ENCODE measurements at places on chromosomes 4 and X.

GRCh38 chr4:38983291-38983690 is 48.9 kb downstream of the TMEM156 start:
- no peak for DNase-seq

DNA sequence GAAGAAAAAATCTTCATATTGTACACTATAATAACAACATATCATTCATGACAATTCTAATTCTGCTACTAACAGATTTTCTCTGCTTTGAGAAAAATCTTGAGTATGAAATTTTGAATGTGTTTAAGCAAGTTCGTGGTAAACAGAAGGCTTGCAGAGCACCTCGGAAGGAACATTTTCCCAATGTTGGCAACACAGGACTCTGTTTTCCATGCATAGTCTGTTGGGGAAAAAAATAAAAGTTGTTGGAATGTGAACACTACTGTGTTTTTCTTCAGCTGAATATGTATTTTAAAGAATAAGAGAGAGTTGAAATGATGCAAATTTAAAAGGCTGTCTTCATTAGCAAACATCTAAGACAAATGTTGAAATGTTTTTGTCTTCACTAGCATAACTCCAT is 54.7 kb upstream of the ANXA10 start:
- no peak for DNase-seq

- DNase-seq = no peak
These were observed 13.2 kb downstream of the CLNK start for GRCh38 chr4:10671366-10671765.

DNA sequence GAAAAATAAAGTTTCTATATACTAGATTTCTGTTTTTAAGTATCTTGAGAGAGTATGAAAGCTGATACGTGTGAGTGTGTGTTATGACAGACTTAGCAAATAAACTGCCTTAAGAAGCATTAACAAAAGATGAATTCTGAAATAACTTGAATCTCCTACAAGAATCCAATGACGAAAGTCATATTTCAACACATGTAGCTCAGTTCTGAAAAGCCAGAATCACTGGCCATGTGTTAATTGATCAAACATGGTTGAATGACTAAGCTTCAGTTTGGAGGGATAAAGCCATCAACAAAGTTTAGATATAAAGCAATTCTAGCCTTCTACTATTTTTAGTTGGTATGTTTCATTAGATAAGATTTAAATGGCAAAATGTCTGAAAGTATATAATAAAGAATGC is 88.5 kb upstream of the ETNPPL start:
- no peak for DNase-seq

DNA sequence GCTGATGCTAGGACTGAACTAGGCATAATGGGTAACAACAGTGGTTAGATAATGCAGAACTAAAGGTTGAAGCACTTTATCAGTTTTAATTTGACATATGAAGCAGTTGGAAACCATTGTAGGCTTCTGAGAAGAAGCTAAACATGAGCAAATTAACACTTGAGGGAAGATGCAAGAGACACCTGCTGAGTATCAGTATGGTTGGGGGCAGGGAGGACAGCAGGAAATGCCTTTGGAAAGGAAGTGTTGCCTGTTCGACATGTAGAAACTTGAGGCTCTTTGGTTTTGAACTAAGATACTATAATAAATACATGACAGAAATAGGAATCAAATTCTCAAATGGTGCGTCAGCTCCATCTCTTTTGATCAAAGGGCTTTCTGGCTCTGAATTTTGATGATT is 115.6 kb downstream of the FHIP1A start:
- DNase-seq = no peak

GRCh38 chrX:109760209-109760921 is 27.3 kb upstream of the ACSL4 start:
- no peak for DNase-seq

DNA sequence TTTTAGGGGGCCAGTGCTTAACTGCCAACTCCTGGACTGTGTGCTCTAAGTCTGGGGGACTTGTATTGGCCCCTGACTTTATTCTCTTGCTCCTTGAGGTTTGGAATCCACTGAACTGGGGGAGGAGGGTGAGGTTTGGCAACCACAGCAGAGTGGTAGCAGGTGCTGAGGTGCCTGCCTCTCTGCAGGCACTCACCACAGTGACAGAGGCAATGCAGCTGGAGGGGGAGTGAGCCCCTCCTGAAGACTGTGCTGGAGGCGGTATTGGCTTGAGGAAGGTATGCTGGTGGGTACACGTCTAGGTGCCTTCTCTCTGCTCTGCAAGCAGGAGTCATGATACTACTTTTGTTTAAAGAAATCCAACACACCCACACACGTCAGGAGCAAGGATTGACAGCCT is 24.6 kb downstream of the CFAP299 start:
- no peak for DNase-seq

DNA sequence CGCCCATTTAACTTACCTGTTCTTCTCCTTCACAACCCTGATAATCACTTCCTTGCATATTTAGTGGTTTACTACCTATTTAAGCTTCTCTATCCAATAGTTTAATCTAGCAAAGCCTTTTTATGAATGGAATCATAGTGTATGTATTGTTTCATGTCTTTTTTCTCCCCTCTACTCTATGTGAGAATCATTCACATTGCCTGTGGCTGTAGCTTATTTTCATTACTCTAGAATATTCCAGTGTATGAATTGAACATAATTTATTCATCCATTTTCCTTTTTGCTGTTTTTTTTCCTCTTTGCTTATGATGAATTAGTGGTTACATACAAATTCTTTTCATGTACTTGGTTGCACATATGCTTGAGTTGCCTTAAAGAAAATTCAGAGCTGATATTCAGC is 490 bp upstream of the ADH4 start:
- DNase-seq = no peak

DNA sequence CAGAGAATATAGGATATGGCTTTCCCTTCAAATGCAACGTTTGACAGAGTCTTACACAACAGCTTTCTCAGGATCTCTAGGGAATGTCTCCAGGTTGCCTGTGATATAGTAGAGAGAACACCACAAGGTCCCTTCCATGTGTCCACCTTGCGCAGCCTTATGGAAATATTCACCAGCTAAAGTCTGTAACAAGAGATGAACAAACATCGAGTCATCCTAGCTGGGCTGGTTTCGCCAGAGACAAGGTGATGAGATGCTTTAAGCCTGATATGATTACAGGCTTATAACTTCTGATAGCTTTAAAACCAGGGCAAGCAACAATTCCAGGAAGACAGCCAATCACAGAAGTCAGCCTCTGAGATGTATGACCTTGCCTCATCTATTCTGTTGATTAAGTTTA is 83.8 kb downstream of the SEL1L3 start:
- DNase-seq = no peak

GRCh38 chr4:88693792-88694191 is 3.8 kb downstream of the NAP1L5 start:
- DNase-seq = no peak

- no peak for DNase-seq
These were observed 387.0 kb upstream of the ACTRT1 start for GRCh38 chrX:128439159-128439558.

- no peak for DNase-seq
These were observed 261.9 kb downstream of the CBLL2 start for GRCh38 chrX:22534643-22535042.

GRCh38 chrX:150199803-150200202 is 163.3 kb upstream of the MAMLD1 start:
- no peak for DNase-seq

- no peak for DNase-seq
These were observed 258.7 kb upstream of the ACTRT1 start for GRCh38 chrX:128310912-128311311.

- DNase-seq = no peak
These were observed 30.6 kb downstream of the ABHD18 start for GRCh38 chr4:127995776-127996175.

DNA sequence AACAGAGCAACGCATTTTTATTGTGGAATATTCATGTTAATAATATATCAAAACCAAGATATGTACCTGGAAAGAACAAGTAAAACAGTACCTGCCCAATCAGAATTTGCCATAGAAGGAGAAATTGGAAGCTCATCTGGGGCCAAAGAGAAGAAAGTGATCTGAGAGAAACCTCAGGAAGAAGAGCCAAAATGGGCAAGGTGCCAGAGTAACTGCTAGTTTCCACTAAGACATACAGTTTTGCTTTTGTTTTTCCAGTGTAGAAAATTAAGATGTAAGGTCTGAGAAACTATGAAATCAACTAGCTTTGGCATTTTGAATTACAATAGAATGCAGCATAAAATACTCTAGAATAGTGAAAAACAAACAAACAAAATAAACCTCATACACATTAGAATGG is 2201.2 kb downstream of the ARAP2 start:
- no peak for DNase-seq

DNA sequence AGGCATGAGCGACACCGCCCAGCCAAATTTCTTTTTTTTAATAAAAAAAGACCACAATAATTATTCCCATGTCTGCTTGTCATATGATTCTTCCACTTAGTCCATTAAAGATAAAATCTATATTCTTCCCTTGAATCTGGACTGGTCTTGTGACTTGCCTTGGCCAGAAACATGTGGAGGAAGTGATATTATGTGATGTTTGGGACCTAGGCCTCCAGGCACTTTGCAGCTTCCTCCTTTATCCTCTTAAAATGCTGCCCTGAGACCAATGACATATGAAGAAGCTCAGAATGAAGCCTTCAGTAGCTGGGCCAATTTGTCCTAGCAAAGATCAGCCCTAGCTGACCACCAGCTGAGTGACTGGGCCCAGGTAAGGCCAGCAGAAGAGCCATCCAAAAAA is 250.0 kb downstream of the INPP4B start:
- DNase-seq = no peak

- no peak for DNase-seq
These were observed 94.3 kb upstream of the LDB2 start for GRCh38 chr4:16992566-16993225.

GRCh38 chrX:109889289-109890006 is 113.5 kb upstream of the TMEM164 start:
- no peak for DNase-seq

DNA sequence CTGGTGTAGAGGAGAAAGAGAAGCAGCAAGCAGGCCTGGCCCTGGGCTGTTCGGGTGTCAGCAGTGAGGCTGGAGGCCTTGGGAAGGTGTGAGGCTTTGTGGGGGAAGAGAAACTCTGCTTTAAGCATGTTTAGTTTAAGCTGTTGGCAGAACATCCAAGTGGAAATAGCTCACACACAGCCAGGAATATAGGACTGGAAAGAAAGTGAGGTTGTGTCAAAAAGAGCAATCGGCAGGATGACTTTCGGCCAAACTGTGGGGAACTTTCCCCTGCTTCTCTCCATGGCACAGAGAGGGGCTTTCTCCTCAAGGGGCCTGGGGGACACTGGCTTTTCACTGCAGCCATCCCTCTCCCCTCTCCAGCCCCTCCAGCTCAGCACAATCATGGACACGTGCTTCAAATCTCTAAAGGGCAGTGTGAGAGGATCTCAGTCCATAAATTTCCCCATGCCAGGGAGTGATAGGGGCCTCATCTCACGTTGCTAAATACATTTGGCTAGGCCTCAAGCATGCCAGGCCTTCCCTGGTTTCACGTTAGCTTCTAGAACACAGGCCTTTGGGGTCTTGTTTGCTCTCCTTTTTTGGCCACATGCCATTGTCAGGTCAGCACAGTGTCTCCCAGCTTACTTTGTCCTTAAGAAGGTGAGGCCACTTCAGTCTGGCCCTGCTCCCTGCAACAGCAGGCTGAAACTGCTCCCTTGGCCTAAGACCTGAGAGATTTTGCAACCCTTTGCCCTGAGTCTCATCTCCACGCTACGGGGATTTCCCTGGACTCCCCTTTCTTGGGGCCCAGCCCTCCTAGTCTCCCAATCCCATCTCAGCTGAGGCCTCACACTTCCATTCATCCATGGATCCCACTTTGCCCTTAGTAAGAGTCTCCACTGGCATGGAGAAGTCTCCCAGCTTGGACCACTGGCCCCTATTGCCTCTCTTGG is 8.3 kb upstream of the CITED1 start:
- DNase-seq = no peak

DNA sequence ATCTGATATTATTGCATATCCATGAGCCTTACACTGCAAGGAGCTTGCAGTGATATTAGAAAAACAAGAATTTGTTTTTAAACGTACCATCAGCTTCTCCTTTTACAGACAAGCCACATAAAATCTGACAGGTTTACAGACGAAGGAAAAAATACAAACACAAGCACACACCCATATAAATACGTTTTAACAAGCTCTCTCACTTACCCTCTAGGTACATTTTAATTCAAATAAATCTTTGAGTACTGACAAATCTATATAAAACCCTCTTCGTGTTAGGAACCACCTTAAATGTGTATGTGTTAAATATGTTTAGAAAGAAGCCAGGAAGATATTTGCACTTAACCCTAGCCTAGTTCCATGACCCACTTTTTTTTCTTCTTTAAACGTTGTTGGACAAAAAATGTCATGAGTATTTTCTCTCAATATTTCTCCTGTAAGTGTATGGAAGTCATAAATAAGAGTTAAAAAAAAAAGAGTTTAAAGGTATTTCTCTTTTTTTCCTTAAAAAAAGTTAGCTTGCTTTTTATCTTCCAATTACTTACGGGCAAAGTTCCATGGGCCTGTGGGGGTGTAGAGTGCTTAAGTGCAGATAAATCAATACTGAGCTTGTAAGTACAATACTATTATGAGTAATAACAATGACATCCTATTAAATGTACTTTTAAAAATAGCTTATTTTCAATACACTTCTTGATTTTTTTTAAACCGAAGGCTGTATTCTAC is 1.5 kb downstream of the ARAP2 start:
- no peak for DNase-seq

DNA sequence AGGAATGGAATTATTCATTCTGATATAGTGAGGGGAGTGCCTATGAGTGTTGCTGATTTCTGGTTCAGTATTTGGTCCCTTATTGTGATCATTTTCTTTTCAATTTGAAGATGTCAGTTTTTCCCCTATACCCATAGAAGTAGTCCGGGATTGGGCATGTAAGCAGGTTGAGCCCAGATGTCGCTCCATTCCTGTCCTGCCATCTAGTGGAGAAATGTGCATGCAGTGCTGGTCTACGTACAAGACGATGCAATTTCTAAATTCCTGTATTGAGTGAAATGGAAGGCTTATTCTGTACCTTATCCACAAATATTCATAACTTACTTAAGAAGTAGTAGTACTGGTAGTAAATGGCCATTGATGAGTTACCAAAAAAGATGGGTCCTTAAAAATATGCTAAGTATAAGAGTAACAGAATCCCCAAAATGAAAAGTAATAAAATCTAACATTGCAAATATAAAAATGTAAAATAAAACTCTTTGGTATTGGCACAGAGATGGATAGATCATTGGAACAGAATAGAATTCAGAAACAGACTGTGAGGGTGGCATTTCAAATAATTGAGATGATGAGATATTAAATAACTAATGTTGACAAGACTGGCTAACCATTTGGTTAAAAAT is 60.9 kb downstream of the UGT8 start:
- DNase-seq = no peak

GRCh38 chr4:8173492-8174242 is 15.1 kb upstream of the ABLIM2 start:
- DNase-seq = no peak

GRCh38 chr4:162347842-162348213 is 184.0 kb upstream of the FSTL5 start:
- no peak for DNase-seq

DNA sequence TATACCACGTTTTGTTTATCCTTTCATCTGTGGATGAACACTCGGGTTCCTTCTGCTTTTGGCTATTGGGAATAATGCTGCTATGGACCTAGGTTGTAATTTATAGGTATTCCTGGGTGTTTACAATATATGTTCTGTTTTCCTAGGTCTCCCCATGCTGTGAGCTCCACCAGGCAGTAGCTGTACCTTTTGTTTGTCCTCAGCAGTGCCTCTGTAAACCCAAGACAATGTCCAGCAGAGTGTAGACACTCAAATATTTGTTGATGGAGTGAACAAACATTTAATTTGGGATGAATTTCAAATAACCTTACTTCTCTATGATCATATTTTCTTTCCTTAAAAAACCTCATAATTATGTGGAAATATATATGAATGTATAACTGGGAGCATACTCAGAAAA is 259.5 kb upstream of the BOD1L1 start:
- no peak for DNase-seq

All from cortex of kidney (tissue), 1 donor.